K562 (cell line): ENCODE measurements at places on chromosomes 1 and 21. TPM values are rescaled to one million over a fixed set of nuclear protein-coding genes. Genes with fewer than 3 reads are reported as not detected.

Gene NDUFS2
- total RNA-seq: 86.7 and 87.5 TPM in 2 replicates

Gene LAMC2
- total RNA-seq: 0.02 and 0.04 TPM in 2 replicates

Gene CFHR1
- total RNA-seq: 0.18 TPM in 1 of 2 replicates, not detected in the other

Gene RIPPLY3
- total RNA-seq: not detected in 2 replicates

Gene SMCP
- not detected in 2 replicates for total RNA-seq
